ENCODE measurements at places on chromosomes 5 and 9. TPM values are rescaled to one million over a fixed set of nuclear protein-coding genes. Genes with fewer than 3 reads are reported as not detected.

GRCh38 chr5:149294872-149295829 is 23.5 kb downstream of the AFAP1L1 start:
- no peak for DNase-seq

DNA sequence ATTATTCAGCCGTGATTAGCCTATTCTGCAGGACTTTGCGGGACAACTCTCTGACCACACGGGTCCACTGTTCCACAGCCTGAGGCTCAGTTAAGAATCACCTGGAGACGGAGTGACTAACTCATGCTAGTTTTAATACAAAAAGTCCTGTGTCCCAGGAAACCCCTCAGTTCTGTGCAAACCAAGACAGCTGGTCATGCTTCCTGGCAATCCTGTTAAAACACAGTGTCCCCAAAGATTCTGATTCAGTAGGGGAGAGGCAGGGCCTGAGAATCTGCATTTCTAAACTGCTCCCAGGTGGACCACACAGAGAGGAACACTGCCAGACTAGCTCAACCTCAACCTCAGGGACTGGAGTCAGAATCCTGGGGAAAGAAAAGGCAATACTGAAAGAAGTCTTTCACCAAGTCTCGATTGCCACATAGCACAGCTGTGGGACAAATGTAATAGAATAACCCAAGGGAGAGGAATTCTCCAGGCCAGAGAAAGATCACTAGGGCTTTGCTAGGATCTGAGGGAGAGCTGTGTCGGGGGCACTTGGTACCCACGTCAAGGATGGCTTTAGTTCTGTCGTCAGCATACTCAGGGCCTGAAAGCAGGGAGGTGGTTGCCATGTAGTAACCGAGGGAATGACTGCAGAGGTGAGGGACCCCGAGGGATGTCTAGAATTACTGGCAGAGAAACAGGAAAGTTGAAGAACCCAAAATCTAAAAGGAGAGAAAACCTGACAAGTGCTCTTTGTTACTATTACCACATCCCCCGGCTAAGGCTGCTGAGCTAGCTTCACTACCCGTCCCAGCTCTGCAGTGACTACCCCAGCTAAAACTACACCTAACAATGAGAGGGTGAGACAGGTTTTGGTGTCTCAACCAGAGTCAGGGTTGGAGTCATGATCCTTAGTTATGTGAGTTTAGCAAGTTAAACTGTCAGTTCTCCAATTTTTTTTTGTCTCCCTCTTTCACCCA is 8.6 kb downstream of the SUSD1 start:
- peak; percentile 88 for DNase-seq

DNA sequence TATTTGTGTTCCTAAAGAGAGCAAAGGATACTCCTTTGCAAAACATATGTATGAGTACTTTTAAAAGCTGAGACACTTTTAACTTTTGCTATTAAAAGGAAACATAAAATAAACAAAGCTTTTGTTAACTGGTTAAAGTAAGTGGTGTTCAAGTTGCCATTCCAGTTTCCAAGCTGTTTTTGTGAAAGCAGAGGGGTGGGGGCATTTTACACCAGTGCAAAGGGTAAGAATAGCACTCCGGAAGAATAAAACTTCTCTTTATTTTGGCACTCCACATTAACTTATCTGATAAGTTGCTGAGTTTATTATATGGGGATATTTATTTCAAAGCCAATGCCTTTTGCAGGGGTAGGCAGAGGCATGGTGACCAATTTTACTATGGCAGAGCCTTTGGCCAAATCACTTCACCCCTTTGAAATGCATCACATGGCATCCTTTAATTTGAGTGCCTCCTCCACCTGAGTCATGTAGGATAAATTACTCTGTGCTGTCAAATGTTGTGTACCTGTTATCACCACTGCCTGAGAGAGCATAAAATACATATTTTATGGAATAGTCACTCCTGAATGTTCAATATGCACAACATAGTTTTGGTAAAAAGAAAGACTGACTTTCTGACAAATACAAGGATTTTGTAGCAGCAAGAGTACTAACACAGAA is 62.9 kb downstream of the MLLT3 start:
- no peak for DNase-seq

DNA sequence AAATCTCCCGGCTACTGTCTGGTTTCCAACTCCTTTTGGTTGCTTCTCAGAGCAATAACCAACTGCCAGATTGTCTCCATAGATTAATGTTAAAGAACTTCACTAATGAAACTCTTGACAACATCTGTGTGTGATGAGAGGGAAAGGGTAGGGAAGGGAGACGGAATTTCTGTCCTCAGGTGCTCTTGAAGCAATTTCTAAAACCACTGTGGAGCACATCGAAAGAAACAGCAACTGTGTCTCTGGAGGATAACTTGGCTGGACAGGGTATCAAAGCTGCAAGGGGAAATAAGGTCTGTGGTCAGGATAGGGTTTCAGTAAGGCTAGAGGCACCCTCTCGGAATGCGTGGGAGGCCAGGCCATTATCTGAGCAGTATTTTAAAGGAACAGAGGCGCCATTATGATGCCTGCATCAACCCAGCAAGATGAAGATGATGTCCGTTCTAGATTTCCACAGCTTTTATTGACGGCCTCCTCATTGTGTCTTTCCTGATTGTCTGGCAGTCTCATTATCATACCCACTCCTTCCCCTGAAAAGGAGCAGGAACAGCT is 76.6 kb downstream of the RORB start:
- peak; percentile 6 for DNase-seq

CACNA1B gene
- total RNA-seq, result not detected

PDE6A gene
- 0.58 TPM for total RNA-seq

- DNase-seq, result no peak
These were observed 312.4 kb downstream of the DOCK8 start for GRCh38 chr9:526904-527591.

IFT74 gene
- 21.0 TPM for total RNA-seq

- DNase-seq, result no peak
These were observed 124.3 kb upstream of the RAI14 start for GRCh38 chr5:34531751-34532360.

DNA sequence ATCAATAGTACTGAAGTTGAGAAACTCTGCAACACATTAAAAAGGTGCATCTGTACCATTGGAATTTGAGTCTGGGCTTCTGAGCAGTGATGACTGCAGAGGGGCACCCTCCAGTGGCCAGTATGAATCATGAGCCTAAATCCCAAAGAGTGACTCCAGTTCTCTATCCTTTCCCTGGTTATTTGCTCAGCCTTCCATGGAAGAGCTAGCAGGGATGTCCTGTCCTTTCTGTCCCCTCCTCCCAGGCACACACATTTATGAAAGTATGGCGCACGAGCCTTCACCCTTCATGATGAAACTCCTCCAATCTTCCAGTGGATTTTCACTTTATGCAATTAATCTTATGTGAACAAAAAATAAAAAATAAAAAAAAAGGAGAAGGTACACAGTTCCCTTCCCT is 81.0 kb downstream of the ESM1 start:
- peak; percentile 78 for DNase-seq

DNA sequence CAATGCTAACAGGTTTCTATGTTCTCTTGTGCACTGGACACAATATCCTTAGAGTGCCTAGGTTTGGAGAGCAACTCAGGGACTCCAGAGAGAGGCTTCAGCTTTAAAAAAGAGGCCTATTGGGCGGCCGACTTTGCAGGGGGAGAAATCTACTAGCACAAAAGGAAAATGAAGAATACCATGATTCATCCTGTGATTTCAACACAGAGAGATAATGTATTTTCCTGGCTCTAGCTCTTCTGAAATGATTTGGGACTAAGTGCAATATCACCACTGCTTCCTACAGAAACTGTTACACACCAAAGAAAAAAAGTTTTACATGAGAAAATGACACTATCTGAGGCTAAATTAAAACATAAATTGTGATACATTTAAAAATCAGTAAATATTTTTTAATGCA is 146.1 kb upstream of the TSLP start:
- peak; percentile 29 for DNase-seq

EXOSC3 gene
- 52.8 TPM for total RNA-seq

PCDHB1 gene
- not detected for total RNA-seq

GRCh38 chr9:136847088-136847825 is 2.0 kb upstream of the PHPT1 start:
- no peak for DNase-seq

- no peak for DNase-seq
These were observed 470.7 kb upstream of the GRIN3A start for GRCh38 chr9:102209176-102209575.

DNA sequence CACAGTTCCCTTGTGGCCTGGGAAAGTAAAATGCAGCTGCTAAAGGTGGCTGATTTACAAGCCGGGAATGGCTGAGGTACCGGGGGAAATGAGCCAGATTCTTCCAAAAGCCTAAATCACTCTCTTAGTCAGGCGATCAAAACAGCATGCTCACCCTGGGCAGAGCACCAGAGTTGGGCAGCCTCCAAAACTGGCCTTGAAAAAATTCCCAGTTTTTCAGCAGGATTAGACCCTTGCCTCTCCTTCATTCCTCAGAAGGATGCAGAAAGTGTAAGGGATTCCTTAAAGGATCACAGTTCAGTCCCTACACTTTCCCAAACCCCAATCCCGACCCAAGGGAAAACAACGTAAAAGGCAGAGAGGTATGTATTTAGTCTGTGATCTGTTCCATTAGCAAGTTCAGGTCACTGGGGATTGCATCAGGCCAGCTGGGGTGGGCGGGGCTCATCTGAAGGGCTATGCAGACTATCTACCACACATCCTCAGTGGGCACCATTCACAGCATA is 16.9 kb downstream of the TMEM174 start:
- DNase-seq, result peak; percentile 75

DNA sequence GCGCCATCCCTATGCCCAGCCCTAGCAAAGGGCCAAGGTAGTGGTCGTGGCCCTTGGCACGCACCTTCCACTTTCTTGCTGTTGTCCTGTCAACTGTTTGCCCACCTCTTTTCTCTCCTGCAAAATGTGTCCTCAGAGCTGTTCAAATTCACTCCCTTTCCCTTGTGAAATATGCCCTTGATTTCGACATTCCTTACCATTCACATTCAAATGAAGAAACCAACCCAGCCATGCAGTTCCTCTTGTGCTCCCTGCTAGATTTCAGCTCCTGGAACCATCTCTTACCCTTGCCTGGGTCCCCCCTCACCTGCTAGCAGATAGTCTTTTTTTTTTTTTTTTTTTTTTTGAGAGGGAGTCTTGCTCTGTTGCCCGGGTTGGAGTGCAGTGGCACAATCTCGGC is 19.6 kb upstream of the HRH2 start:
- DNase-seq, result no peak

ZNF300 gene
- total RNA-seq, result 7.2 TPM

SPINK4 gene
- total RNA-seq, result not detected

GRCh38 chr5:37310360-37310759 is 60.5 kb downstream of the NUP155 start:
- DNase-seq, result no peak

GRCh38 chr9:2780326-2780725 is 63.0 kb downstream of the KCNV2 start:
- no peak for DNase-seq

Measured in LHCN-M2 (cell line).